Stimulated activated CD4-positive, alpha-beta T cell treated with anti-CD3 and anti-CD28 coated beads, Interleukin-1b, Interleukin-23, amount 100 ng/mL, for 1 hour (primary cell): ENCODE measurements at places on chromosomes 3 and 15.

GRCh38 chr3:131350506-131350905, 31.1 kb upstream of the NUDT16 start:
- no peak for DNase-seq

DNA sequence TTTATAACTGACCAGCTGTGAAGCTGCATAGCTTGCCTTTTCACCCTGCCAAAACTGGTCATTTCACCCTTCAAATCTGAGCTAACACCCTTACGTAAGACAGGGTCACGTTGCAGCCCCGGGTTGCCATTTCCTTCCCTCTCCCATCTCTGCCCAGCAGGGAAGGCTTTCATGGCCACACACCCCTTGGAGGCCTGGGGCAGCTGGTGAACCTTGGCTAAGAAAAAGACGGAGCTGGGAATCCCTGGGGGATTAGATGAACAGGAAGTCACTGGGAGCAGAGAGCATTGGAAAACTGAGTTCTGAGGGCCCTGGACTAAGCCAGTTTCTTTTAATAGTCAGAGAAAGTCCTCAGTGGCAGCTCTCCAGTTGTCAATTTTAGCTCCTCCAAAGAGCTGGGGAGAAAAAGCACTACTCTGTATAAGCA, 67.8 kb downstream of the TTC23 start:
- no peak for DNase-seq

- DNase-seq = no peak
Measured at GRCh38 chr3:98376631-98377030, 13.8 kb upstream of the OR5K3 start.

GRCh38 chr15:89106200-89106599, 17.9 kb downstream of the ABHD2 start:
- no peak for DNase-seq

DNA sequence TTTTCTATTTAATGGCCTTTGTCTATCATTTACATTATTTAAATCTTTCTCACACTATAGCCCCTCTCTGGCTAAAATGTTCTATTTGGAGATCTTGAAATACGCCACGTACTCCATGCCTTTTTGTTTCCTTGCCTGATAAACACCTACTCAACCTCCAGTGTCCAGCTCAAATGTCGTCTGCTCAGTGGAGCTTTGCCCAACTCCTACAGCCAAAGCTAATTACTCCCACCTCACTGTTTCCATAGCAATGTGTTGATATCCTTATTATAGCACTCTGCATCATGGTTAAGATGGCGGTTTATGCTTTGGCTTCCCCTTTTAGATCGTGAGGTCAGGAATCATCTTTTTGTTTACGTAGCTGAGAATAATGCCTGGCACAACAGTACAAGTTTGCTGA, 55.9 kb downstream of the NGLY1 start:
- DNase-seq = no peak

DNA sequence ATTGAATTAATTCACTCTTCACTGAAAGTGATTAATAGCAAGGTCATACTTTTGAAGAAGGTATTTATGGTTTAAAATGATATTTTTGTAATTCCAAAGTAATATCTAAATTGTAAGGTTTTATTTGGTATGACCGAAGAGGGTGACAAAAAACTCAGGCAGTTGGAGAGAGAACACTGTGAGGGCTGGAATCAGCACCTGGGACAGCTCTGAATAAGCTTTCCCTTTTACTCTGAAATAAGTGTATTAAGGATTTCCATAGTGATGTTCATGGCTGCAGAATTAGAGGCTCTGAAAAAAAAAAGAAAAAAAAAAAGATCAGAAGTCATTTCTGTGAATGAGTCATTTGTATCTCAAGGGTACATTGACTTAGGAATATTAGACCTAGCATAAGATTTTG, 299.5 kb downstream of the IL5RA start:
- DNase-seq = no peak

- no peak for DNase-seq
Measured at GRCh38 chr15:37289109-37289765, 188.9 kb upstream of the MEIS2 start.
